HFFc6 (cell line): ENCODE measurements at places on chromosomes 1 and 21. TPM values are rescaled to one million over a fixed set of nuclear protein-coding genes. Genes with fewer than 3 reads are reported as not detected.

Gene ACTL8
- not detected in 3 replicates for total RNA-seq

Gene PRAMEF17
- not detected in 3 replicates for total RNA-seq

Gene TSTD1
- total RNA-seq: not detected in 3 replicates

Gene P3H1
- total RNA-seq: 133 and 166 TPM in 2 replicates

Gene FYB2
- not detected in 3 replicates for total RNA-seq

DNA sequence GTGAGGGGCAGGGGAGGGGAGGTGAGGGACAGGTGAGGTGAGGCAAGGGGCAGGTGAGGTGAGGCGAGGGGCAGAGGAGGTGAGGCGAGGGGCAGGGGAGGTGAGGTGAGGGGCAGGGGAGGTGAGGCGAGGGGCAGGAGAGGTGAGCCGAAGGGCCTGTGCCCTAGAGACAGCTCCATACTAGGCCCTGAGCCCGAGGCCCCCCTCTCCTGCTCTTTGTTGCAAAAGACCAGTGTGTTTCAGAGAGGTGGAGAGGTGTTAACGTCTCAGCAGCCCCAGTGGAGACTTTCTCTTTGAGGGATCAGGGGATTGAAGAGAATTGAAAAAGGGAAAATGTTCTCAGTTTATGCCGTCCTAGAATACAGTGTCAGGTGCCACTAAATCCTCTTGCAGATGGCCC lies 44.2 kb downstream of the EPHB2 start:
- no peak for DNase-seq

- no peak for DNase-seq
These were observed 9.3 kb downstream of the TCP10L start for GRCh38 chr21:32576011-32576410.
